ENCODE measurements at places on chromosomes 7 and 10.

DNA sequence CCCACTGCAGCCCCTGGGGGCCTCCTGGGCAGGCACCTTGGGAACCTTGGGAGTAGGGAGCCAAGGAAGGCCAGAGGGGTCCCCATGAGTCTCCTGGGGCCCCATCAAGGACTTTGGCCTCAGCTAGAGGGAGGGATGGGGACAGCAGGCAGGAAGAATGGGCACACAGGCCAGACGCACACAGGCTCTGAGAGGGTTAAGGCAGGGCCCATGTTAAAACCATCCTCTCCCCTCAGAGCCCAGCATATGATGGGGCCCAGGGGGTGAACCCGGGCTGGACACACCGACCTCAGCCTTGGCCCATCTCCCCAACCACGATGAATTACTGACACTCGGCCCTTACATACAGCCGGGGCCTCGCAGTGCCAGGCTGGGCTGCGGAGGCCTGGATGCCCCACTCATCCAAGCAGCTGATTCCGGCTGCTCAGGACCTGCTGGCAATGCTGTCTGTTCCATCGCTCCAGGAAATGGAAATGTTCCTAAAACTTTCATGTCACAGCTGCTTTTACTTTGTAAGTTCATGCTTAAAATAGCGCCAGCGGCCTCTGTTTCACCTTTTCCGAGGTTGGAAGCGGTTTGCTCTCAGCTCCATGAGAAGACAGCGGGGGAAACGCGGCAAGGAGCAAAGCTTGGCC lies 17.3 kb upstream of the INPP5A start:
- DNase-seq = no peak

DNA sequence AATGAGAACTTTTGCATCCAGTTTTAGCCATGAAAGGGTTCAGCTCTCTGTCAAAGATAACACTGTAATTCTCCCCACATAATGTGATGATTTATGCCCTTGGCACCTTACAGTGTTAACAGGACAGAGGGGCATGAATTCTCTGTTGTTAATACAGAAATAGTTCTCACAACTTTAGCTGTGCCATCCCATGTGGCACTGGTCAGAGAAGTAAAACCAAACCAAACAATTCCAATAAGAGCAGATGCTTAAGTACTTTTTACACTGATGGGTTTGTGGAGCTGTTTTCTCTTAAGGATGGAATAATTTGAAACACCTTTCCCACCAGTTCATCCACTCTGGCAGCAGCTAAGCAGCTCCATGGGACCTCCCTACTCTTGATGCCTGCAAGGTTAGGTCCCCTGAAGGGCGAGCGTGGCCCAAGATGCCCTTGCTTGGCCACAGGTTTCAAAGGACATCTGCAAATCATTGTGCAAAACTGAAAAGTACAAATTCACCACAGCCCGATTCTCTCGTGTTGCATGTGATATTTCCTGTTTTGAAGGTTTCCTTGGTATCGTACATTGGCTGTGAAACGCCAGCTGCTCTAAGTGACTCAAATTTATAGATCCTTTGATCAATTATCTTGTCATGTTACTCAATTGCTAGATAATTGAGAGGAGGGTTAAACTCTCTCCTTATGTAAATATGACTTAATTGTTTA lies 82.5 kb upstream of the CREB5 start:
- no peak for DNase-seq

GRCh38 chr10:47371629-47372485 lies 12.2 kb downstream of the ZNF488 start:
- DNase-seq = no peak

- no peak for DNase-seq
Measured at GRCh38 chr10:92404612-92405418, 113.8 kb downstream of the MARCHF5 start.

- no peak for DNase-seq
Measured at GRCh38 chr7:97001656-97002554, 3.4 kb upstream of the DLX6 start.

DNA sequence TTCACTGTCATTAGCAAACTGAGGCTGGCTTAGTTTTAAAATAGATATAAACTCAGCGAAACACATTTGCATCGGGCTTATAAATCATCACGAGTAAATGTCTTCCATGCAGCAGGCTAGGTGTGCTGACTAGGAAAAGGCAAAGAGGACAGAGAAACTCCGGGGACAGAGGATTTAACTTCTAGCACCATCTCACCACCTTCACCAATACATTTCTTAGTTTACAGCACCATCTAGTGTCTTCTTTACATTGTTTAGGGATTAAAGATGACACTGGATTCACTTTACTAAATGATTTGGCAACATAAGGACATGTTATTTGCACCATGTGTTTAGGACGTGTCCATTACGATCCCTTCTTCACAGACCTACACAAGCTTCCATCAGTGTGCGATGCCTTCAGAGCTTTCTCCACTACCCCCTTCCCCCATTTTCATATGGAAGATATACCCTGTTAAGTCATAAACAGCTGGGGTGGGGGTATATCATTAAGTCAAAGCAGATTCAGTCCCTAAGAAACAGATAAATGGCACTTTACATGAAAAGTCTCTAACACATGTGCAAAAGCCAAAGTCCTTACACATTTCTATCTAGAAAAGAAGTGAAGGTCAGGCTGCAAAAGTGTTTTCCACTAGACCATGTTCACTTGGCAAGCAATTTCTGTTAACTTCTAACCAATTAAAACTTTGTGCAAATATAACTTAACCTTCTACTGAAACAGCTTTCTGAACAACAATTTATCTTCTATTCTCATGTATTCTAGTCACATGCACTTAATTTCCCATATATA lies 103.3 kb downstream of the GRB10 start:
- no peak for DNase-seq

DNA sequence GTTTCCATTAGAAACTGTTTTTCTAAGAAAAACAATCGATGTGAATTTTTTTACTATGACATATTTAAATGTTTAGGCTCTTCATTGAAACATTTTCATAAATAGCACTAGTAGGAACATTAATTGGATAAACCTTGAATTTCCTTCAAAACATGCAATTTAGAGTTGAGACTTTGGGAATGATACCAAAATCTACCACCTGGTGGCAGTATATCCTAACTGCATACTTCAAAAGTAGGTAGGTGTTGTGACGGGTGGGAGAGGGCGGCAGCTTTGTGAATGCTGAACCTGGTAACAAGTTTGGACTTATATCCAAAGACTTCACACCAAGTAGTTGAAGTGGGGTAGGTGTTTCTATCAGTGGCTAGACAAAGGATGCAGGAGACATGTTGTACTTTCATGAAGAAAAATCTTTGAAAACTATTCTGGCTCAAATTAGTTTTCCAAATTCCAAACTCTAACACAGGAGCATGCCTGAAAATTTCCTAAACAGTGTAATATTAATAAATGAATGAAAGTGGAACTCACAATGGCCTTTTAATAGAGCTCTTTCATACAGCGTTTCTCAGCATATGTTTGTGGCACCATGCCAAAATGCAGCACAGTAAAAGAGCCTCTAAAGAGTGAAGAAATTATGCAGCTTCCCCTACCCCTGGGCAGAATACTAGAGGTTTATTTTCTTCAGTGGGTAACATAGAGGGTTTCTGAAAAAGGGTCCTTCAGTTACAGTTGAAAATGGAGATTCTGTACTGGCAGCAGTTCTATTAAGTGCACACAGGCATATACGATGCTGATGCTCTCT lies 201.0 kb upstream of the TPK1 start:
- no peak for DNase-seq

- DNase-seq = no peak
Measured at GRCh38 chr10:131081376-131081775, 230.1 kb downstream of the TCERG1L start.

DNA sequence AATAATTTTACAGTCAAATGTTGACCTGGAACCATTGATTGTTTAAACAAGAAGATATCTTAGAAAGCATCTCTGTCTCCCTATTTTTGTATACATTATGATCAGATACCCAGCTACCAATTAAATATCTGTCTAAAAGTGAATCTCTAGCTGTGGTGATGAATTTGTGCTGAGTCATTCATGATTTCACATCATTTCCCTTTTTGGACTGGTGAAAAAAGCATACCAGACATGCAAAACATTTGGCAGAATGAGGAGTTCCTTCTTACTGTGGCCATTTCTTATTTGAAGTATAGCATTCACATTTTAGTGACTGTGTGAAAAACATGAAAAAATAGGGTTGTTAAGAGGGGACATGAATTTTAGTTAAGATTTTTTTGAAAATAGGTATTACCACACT lies 98.0 kb upstream of the GATA3 start:
- no peak for DNase-seq

DNA sequence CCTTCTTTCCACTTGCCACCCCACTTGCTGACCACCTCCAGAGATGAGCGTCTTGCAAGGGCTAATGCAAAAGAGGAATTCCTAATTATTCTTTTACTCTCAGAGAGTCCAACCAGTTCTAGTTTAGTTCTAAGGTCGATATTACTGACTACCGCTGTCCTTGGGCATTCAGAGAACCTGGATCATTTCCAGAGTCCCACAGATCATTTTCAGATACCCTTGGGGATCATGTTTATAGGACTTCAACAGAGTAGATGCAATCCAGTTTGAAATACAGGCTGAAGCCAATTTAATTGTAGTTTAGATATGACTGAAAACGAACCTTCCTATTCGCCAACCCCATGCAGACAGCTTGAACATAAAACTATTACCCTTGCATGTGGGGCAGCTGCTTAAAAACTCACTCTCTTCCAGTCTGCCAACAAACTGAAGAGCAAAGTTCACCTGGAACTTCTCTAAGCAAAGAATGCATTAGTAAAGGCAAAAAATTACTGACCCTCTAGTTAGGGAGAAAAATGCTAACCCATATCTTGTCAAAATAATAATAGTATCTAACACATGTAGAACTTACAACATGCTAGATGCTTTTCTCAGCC lies 22.4 kb downstream of the CFAP69 start:
- no peak for DNase-seq

DNA sequence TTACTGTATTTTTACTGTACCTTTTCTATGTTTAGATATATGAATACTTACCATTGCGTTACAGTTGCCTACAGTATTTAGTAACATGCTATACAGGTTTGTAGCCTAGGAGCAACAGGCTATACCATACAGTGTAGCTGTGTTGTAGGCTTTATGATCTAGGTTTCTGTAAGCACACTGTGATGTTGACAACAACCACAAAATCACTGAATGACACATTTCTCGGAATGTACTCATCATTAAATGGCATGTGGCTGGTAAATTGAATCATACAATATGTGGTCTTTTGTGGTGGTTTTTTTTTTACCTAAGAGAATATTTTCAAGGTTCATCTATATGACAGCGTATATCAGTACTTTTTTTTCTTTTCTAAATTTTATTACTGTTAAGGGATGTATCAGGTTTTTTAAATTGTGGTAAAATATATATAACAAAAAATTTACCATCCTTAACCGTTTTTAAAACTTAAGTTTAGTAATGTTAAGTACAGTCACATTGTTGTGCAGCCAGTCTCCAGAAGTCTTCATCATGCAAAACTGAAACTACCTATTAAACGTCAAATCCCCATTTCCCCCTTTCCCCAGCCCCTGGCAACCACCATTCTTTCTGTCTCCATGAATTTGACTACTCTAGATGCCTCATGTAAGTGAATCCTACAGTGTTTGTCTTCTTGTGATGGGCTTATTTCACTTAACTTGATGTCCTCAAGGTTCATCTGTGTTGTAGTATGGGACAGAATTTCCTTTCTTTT lies 21.5 kb downstream of the BTAF1 start:
- no peak for DNase-seq

DNA sequence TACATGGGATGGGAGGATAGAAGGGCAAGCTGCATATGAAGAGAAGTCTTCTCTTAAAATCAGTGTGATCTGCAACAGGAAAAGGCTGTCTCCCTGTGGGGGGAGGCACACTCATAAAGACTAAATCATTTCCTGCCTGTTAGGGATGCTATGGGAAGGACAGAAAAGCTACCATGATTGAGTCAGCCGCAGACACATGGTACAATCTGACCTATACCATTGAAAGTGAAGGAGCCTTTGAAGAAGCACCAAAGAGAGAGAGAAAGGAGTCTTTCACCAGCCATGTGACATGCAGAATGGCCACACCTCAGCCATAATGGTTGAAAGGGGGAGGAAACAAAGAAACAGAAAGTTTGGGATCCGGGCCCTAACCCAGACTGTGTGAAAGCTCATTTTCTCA lies 29.1 kb downstream of the NUDCD3 start:
- DNase-seq = no peak

- DNase-seq = no peak
Measured at GRCh38 chr10:25682203-25682851, 251.7 kb upstream of the MYO3A start.

DNA sequence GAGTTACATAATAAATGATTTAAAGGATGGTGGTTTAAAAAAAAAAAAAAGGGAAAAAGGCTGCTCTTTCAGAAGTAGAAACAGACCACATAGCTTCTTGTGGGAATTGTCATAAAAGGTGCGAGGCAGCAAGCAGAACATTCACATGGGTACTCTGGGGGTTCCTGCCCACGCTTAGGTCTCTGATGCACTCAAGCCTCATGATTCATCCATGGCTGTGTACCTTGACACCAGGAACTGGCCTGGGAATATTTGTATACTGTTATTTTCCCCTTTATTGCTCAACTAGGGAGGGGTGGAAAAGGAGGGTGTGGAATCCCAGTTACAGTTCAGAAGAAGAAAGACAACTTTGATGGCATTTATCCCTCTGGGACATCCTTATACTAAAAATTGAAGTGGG lies 4.0 kb downstream of the PON2 start:
- DNase-seq = no peak

GRCh38 chr7:151509670-151510333 lies 9.9 kb downstream of the RHEB start:
- no peak for DNase-seq

GRCh38 chr10:83625831-83626360 lies 513.4 kb upstream of the GHITM start:
- DNase-seq = no peak

GRCh38 chr7:2567679-2568278 lies 9.0 kb downstream of the IQCE start:
- no peak for DNase-seq

DNA sequence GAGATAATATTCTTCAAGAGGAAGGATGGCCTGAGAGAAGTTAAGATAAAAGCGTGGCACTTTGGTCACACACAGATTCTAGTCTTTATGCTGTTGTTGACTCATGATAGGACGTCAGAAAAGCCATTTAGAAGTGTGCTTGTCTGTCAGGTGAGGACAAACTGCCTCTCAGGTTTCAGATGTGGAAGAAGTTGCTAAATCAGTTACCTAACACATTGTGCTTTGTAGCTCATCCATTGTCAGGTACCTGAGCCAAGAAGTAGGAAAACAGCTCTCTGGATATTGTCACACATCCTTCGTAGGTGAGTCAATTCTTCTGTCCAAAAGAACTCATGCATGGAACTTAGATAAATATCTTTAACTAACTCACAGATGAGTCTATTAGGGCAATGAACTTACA lies 49.5 kb upstream of the PHYHIPL start:
- DNase-seq = no peak

GRCh38 chr7:144991041-144991440 lies 155.2 kb upstream of the TPK1 start:
- no peak for DNase-seq

GRCh38 chr7:28140979-28141378 lies 39.6 kb downstream of the JAZF1 start:
- DNase-seq = no peak

DNA sequence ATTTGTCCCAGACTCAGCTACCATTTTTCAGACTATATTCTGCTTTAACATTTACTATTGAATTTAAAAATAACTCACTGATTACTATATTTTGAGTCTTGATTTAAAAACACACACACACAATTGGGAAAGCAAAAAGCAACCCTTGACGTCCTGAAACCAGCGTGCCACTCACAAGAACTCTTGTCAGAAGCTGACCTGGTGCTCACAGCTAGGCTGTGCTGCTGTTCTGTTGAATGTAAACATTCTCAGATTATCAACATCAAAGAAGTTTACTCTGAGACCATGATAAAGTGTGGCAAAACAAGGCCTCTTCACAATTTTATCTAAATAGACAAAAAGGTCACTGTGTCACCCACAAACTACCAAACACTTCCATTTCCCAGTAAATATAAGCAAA lies 62.6 kb upstream of the CACNA2D1 start:
- DNase-seq = no peak

Data from activated T-cell treated with anti-CD3 and anti-CD28 coated beads for 48 hours (primary cell).